ENCODE measurements at places on chromosomes 7 and 10. TPM values are rescaled to one million over a fixed set of nuclear protein-coding genes. Genes with fewer than 3 reads are reported as not detected.

- DNase-seq = no peak
Observed at GRCh38 chr10:123496375-123496774, 169.8 kb upstream of the GPR26 start.

GRCh38 chr7:3922175-3922635 is 621.2 kb downstream of the SDK1 start:
- DNase-seq = peak; percentile 87

DNA sequence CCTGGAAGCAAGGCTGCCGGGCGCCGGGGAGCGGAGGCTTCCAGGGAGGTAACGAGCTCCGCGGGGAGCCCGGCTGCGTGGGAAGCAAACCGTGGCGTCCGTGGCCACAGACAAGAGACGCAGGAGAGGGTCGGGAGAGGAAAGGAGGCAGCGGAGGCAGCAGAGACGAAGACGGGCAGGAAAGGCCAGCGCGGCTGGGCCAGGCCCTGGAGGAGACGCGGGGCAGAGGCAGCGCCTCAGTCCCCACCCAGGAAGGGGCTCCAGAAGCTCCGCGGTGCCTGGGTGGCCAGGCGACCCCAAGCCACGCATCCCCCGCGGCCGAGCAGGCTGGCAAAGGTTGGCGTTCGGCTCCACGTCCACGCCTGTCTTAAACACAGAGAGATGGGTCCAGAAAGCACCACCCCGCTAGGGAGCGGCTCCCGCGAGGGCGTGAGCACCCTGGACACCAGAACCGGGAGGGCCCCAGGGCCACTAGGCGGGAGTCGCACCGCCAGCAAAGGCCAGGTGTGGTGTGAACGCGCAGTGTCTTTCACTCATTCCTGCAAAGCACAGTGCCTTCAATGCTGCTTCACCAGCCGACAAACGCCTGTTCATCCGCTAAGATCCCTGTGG is 97.3 kb downstream of the PTPRN2 start:
- no peak for DNase-seq

- no peak for DNase-seq
Observed at GRCh38 chr7:115561335-115562110, 469.0 kb downstream of the TFEC start.

- no peak for DNase-seq
Observed at GRCh38 chr7:706721-707120, 19.8 kb upstream of the DNAAF5 start.

- no peak for DNase-seq
Observed at GRCh38 chr10:99123336-99123735, 112.3 kb downstream of the HPSE2 start.

DNA sequence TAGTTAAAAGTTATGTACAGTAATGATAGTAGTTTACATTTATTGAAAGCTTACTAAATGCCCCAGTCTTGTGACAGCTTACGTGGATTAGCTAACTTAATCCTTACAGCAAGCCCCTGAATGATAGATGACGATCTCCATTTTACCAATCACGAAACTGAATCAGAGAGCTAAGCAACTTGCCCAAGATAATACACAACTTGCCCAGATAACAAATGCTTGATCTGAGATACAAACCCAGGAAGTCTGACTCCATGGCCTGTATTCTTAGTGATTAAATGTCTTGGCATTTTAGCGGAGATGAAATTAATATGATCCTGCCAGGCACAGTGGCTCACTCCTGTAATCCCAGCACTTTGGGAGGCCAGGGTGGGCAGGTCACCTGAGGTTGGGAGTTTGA is 46.9 kb upstream of the FMC1 start:
- DNase-seq = no peak

- DNase-seq = no peak
Observed at GRCh38 chr7:94042381-94042780, 38.2 kb upstream of the BET1 start.

- no peak for DNase-seq
Observed at GRCh38 chr10:103055105-103055504, 137.0 kb downstream of the CNNM2 start.

- DNase-seq = no peak
Observed at GRCh38 chr10:55519264-55519663, 718.2 kb upstream of the PCDH15 start.

NKX2-3 gene
- not detected for total RNA-seq

OPN1SW gene
- total RNA-seq = not detected

NPTX2 gene
- 0.46 TPM for total RNA-seq

SPDYE5 gene
- not detected for total RNA-seq

LRMDA gene
- 24.3 TPM for total RNA-seq

OLAH gene
- 8.4 TPM for total RNA-seq

NME8 gene
- total RNA-seq = not detected

Measured in kidney epithelial cell (primary cell).